ENCODE measurements at places on chromosomes 2 and 18.

GRCh38 chr2:180621366-180621765 is 359.0 kb upstream of the UBE2E3 start:
- ATAC-seq: no peak

- ATAC-seq: no peak
These were observed 69.1 kb downstream of the PDK1 start for GRCh38 chr2:172624996-172625395.

- ATAC-seq: no peak
These were observed 427.2 kb upstream of the UBE2E3 start for GRCh38 chr2:180553094-180553715.

GRCh38 chr2:191351921-191352320 is 106.7 kb downstream of the MYO1B start:
- no peak for ATAC-seq

DNA sequence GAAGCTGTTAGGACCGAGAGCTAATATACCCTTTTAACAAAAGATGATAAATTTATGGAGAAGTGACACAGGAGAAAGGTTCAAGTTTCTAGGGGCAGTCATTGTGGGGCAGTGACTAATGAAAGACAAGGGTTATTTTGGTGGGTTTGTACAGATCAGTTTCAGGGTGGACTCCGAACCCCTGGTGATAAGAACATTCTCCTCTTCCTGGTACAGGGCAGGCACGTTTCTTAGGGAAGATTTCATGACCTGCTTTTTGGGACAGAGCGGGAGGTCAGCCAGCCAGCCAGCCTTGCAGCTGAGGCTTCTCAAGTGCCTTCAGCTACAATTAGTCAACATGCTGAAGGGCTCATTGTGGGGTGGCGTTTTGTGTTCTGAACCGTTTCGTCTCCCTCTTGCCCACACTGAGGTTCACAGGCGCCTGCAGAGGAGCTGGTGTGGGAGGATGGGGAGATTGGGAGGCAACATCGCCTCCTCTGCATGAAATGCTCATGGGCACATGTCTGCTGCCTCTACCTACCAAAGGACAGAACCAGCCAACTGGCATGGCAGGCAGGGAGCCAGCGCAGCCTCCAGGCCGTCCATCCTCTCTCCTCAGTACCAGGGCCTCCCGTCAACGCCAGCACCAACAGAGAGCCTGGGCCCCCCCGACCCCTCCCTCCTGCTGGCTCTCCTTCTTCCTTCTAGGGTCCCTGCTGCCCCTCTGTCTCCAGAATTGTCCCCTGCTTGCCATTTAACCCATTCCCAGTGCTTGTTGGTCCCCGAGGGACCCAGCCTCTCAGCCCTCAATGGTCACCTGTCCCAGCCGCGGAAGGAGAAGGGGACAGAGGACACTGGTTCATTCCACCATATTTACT is 9.6 kb downstream of the CHMP1B start:
- no peak for ATAC-seq

DNA sequence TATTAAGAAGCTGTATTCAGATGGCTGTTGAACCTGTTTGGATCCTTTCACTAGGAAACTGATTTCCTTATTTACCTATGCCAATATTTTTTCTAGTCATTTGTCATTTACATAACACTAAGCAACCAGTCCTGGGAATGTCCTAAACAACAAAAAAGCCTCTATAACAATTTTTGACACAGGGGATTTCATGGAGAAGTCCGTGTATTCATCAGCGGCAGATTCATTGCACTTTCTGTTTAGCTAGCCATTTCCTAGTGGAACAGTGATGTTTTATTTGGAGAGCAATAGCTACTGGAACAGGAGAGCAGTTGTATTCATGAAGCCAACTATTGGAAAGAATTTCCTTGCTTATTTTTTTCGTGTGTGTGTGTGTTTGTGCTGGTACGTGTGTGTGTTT is 604.3 kb upstream of the POU3F3 start:
- ATAC-seq: no peak

- no peak for ATAC-seq
These were observed 208.2 kb upstream of the EPHA4 start for GRCh38 chr2:221780281-221780688.

GRCh38 chr18:50675043-50675442 is 115.2 kb downstream of the MAPK4 start:
- no peak for ATAC-seq

GRCh38 chr18:8300751-8301410 is 308.4 kb upstream of the RAB12 start:
- no peak for ATAC-seq

- no peak for ATAC-seq
These were observed 296.1 kb downstream of the EPHA4 start for GRCh38 chr2:221276033-221276432.

- ATAC-seq: no peak
These were observed 26.9 kb upstream of the TTN start for GRCh38 chr2:178834086-178834485.

GRCh38 chr2:207504513-207505170 is 25.1 kb upstream of the CREB1 start:
- no peak for ATAC-seq

GRCh38 chr2:103739186-103739585 is 977.4 kb downstream of the TMEM182 start:
- ATAC-seq: no peak

DNA sequence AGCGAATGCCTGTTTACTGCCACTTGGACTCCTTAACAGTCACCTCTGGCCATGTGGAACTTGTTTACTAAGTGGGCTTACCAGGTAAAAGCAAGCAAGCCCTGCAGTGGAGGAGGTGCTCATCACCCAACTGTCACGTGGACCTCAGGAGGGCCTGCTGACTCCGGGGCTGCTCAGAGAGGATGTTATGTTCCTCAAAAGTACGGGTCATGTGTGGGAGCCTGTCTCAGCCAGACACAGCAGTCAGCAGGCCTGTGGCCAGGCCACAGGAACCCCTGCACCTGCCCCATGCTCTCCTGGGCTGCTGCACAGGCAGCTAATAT is 36.2 kb downstream of the AMER3 start:
- ATAC-seq: peak; percentile 58

GRCh38 chr2:190607014-190607597 is 41.8 kb upstream of the NAB1 start:
- ATAC-seq: no peak

- ATAC-seq: no peak
These were observed 2030.6 kb upstream of the CELF4 start for GRCh38 chr18:39596221-39596620.

- no peak for ATAC-seq
These were observed 188.6 kb upstream of the CDH19 start for GRCh38 chr18:66792466-66792865.

GRCh38 chr2:37357069-37357468 is 12.6 kb downstream of the QPCT start:
- no peak for ATAC-seq

- no peak for ATAC-seq
These were observed 62.2 kb downstream of the KIAA2012 start for GRCh38 chr2:202135091-202135874.

GRCh38 chr2:169828141-169828811 is 1.0 kb downstream of the UBR3 start:
- ATAC-seq: peak; percentile 44

- ATAC-seq: no peak
These were observed 123.3 kb upstream of the RND3 start for GRCh38 chr2:150610670-150611279.

- ATAC-seq: peak; percentile 99
These were observed 88.4 kb downstream of the BCL2L11 start for GRCh38 chr2:111209045-111209514.

DNA sequence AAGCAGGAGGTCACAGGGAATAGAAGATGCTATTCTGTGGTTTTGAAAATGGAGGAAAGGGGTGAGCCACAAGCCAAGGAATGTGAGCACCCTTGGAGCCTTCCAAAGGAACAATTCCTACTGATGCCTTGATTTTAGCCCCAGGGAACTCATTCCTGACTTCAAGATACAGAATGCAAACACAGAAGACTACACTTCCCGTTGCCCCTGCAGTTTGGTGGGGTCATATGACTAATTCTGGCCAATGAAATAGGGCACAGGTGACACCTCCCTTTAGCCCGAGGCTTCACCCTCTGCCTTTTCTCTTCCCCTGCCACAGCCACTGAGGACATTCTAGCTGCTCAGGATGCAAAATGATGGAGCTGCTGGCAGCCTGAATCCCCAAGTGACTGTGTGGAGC is 126.1 kb downstream of the INHBB start:
- no peak for ATAC-seq

- no peak for ATAC-seq
These were observed 295.5 kb downstream of the LRATD1 start for GRCh38 chr2:14928056-14928455.

- no peak for ATAC-seq
These were observed 215.8 kb upstream of the DTNA start for GRCh38 chr18:34494359-34494696.

- ATAC-seq: no peak
These were observed 65.7 kb downstream of the MCFD2 start for GRCh38 chr2:46849721-46850556.

DNA sequence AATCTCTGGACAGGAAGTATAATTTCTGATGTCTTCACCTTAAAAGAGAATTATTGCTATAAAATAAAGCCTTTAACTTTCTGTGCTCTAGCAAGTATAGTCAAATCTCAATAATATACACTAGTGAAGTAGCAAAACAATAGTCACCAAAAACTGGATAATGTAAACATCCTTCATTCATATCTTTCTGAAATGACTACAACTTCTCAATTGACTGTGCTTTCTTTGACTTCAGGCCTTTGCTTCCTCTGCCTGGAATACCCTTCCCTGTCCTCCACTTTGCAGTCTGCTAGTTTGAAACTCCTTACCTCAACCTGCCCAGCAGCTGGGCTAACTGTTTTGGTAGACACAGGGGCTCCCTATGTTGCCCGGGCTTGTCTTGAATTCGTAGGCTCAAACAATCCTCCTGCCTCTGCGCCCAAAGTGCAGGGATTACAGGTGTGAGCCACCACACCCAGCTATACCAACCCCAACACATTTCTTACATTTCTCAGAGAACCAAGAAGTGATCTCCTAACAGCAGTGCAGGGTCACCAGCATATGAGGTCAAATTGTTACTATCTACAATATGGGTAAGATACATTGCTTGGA is 6.6 kb upstream of the PCBP1 start:
- ATAC-seq: no peak

- peak; percentile 32 for ATAC-seq
These were observed 971 bp downstream of the ZNF385B start for GRCh38 chr2:179860255-179861026.

GRCh38 chr2:68738906-68739594 is 4.4 kb downstream of the ARHGAP25 start:
- no peak for ATAC-seq

GRCh38 chr2:155266583-155266982 is 568.1 kb downstream of the KCNJ3 start:
- ATAC-seq: no peak

GRCh38 chr2:31429759-31430438 is 15.4 kb upstream of the XDH start:
- no peak for ATAC-seq

DNA sequence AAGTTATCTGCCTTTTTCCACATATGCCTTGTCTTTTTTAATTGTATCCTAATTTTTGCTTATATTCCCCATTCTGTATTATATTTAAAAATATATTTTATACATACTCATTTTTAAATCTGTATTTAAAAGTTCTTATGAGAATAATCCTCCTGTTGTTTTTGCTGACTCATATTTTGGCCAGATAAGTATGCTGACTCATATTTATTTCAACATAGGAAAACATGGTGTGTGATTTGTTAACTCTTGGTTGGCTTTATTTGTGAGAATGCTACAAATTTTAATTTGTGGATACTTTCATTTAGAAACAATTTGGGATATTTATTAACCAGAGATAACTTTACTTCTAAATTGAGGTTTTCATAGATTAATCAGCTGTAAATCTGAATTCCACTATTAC is 587.7 kb downstream of the CPS1 start:
- no peak for ATAC-seq

DNA sequence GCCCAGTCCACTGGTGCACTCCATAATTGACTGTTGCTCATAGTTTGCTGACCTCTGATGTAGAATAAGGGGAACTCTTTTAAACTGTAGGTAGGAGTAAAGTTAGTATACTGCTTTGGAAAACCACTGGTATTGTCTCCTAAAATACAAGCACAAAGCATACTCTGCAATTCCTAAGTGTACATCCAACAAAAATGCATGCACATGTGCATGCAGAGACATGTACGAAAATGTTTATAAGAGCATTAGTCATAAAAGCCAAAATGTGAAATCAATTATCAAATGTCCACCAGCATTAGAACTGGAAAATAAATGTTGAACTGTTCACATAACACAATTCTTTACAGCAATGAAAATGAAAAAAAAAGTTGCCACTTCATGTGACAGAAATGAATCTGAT is 39.8 kb upstream of the DDX18 start:
- ATAC-seq: no peak

DNA sequence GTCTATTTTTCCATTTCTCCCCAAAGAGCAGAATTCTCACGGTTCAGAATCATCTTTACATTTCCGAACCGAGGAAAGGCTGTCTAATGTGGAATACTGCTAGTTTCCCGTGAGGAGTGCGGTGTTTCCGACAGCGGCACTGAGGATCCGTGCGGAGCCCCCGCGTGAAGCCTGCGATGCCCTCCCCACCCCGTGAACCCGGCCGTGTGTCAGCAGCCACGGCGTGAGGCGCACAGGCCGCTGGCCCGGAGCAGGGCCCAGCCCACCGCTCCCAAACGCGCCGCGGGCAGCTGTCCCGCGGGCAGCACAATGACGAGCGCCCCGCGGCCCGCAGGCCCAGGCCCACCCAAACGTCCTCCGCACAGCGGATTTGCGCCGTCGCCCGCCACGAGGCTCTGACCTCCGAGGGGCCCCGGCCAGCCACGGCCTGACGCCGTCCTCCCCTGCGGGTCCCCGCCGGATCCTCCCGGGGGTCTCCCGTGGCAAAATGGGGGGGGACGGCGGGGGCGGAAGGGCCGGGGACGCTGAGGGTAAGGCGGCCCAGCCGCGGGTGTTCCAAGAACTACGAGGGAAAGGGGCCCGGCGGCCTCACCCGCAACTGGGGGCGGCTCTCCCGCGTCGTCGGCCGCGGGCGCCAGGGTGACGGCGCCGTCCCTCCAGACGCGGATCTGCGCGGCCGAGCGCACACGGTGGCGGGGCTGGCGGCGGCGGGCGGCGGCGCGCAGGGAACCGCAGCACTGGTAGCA is 796 bp downstream of the SPIRE1 start:
- ATAC-seq: peak; percentile 70

GRCh38 chr2:156480376-156480775 is 44.2 kb downstream of the GPD2 start:
- ATAC-seq: no peak

- no peak for ATAC-seq
These were observed 107.9 kb upstream of the ATL2 start for GRCh38 chr2:38484957-38485356.

GRCh38 chr2:15822151-15823044 is 118.0 kb upstream of the MYCN start:
- ATAC-seq: no peak

- no peak for ATAC-seq
These were observed 6.2 kb downstream of the MAL start for GRCh38 chr2:95031726-95032116.

DNA sequence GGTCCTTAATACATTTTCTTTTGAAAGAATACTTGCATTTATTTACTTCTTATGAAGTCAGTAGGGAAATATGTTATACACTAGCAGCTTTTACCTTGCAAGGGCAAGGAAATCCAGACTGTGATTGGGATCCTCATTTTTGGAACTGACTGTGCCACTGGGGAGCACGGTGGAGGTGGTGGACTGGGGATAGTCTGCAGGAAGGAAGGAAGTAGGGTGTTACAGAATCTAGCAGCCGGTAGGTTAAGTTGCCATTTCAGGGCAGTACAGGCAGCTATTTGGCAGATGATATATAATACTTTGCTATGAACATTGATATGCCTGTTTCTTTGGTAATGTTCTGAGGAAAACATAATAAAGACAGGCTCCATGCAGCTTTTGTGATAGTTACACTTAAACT is 238.3 kb downstream of the PHLPP1 start:
- no peak for ATAC-seq

GRCh38 chr2:134718817-134719814 is at the start of gene TMEM163:
TMEM163 (minus strand) TSS chr2:134719000.
- peak; percentile 84 for ATAC-seq
